ENCODE measurements at places on chromosomes 3 and 15. TPM values are rescaled to one million over a fixed set of nuclear protein-coding genes. Genes with fewer than 3 reads are reported as not detected.

- DNase-seq: no peak
Measured at GRCh38 chr3:62325896-62326295, 47.5 kb downstream of the FEZF2 start.

The KNG1 gene
- not detected for total RNA-seq

The DUOXA2 gene
- not detected for total RNA-seq

The RASGRP1 gene
- 2.2 TPM for total RNA-seq

DNA sequence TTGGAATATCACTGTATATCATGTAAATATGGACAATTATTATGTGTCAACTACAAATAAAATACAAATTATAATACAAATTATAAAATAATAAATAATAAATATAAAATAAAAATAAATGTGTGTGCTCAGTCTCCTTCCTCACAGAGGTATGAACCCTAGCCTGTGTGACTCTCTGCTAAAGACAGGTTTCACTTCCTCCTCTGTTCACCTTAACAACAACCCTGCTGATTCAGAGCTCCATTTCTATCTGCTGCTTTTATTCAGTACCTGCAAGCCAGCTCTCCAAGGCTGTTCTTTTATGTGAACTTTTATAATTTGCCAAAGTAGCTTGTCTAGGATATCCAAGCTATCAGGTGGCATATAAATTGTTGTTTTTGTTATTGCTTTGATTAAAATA, 610.7 kb upstream of the GRM7 start:
- DNase-seq: no peak

GRCh38 chr3:21446027-21446426, 305.0 kb downstream of the ZNF385D start:
- DNase-seq: no peak

GRCh38 chr15:41010345-41010744, 57.1 kb downstream of the CHAC1 start:
- DNase-seq: no peak

Data from cardiac septum (tissue), 1 donor.